ENCODE measurements at places on chromosomes 13 and 19.

GRCh38 chr19:38263689-38264485 lies 486 bp upstream of the SPINT2 start:
- peak; percentile 76 for DNase-seq

GRCh38 chr19:47273313-47274070 lies 1.2 kb upstream of the INAFM1 start:
- peak; percentile 94 for DNase-seq

- no peak for DNase-seq
Observed at GRCh38 chr13:109091249-109091648, 461.8 kb downstream of the MYO16 start.

GRCh38 chr13:21777166-21777565 lies 106.3 kb downstream of the FGF9 start:
- no peak for DNase-seq

DNA sequence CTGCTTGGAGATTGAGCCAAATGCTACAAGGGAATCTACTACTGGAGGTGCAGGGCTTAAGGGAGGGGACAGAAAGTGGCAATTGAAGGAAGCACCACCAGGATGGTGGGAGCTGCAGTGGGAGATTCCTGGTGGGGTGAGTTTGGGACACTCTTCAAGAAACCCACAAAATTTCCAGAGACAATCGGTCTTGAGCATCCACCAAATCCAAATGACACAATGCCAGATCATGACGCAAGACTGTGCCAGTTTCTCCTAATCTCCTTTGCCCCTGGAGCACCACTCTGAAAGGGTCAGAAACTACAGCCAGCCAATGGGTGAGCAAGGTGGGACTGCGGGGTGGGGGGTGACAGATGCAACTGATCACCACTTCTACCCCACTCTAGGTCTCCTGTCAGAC lies 78.7 kb downstream of the LRRC63 start:
- DNase-seq, result no peak

DNA sequence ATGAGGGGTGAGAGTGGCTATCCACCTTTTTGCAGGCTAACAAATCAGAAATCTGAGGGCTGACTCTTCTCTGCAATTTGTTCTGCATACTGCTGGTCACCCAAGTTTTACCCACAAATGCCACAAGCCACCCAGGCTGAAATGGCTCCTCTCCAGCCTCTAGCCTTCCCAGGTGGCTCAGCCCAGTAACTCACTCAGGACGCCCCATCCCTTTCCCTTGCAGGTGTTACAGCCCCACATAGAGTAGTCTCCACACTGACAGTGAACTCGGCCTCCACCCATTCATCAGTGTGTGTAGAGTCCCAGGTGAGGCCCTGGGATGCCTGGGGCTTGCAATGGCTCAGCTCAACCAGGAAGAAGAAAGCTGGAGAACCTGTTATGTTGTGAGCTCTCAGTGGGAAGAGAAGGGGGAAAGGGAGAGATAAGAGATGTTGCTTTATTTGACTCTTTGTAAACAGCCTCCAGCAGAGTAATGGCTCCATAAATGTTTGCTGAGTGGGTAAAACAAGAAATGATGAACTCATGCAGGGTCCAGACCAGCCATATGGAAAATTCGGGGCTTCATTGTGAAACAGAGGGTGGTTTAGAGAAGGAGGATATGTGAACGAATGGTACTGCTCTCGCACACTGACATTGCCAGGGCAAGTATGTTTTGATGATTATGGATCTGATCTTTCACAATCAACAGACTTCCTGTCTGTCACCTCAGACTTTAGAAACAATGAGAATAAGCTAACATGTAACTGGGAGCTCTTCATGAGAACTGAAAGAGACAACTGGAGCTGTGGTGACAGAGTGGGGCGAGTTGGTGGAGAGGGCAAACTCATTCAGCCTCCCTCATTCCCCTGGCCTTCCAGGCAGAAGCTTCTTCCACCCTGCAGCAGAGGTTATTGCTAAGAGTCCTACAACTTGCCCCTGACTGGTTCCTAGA lies 74.2 kb upstream of the RFC3 start:
- DNase-seq, result no peak

GRCh38 chr13:90443268-90443667 lies 904.2 kb upstream of the MIR17HG start:
- no peak for DNase-seq

DNA sequence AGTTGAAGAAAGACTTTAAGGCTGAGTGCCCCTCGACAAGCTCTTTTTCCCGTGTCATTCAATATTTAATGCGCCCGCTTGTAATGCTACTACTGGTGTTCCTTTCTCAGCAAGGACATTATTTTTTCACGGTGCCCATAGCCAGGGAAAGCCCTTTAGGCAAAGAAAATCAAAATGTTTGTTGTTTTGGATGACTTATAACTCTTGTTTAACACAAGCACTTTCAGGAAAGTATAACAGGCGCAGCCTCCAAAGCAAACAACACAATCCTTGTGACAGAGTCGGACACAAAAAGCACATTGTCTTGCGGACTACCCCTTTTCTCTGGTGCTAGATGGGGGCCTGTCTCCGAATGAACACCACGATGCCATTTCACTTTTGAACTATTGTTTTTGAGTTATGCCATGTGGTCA lies 12.4 kb downstream of the ZIC5 start:
- DNase-seq, result no peak

DNA sequence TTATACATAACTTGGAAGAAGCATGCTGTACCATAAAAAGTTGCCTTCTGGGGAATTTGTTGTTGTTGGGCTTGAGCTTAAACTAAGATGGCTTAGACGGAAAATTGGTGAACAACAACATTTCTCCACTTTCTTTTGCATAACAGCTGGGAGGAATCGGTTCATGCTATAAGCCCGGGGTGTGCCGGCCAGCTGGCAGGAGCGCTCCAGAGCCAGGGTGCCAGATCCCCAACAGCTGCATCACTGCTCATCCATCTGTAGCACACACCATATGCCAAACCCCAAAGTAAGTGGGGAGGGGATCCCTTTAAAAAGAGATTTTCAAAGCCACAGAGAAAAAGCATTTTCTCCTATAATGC lies 419.5 kb upstream of the ARGLU1 start:
- DNase-seq, result peak; percentile 35

- no peak for DNase-seq
Observed at GRCh38 chr13:90104764-90105163, 1242.7 kb upstream of the MIR17HG start.

- no peak for DNase-seq
Observed at GRCh38 chr13:44329909-44330545, 43.6 kb upstream of the SERP2 start.

DNA sequence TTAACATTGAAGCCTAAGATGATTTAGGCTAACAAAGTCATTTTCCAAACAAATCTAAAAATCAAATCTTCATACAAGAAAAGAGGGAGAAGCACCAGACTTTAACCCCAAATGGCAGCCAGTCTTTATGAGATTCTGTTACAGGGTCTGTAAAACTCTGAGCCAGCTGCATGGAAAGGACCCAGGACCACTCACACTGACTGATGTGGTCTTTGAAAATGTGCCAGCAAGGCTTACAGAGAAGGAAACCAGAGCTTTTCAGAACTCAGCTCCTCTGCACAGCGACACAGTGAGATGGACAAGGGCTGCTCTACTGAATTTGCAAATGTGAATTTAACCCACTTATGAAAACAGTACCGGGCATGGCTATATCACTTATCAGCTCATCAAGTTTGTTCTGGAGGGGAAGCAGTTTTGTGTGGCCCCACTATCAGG lies 98.8 kb upstream of the SERP2 start:
- DNase-seq, result peak; percentile 34

DNA sequence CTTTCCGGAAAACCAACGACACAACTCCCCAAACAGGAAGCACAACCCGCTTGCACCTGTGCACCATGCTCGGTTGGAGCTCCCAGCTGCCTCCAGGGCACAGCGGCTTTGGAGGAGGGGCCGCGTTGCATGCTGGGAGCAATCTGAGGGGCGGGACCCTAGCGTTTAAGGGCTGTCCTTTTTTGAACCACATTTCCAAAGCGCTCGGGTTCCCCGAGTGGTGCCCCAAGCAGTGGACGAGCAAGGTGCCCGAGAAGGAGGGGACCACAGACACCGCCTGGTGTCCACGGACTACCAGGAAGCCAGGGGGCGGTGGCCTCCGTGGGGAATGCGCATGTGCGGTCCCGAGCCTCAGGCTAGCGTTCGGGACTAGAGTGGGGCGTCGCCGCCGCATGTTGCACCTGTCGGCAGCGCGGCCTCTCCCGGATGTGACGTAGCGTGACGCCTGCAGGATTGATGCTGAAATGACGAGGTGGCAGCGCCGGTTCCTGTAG lies 11.9 kb upstream of the ZNF57 start:
- no peak for DNase-seq

- DNase-seq, result peak; percentile 71
Observed at GRCh38 chr19:12766051-12766521, 9.3 kb downstream of the HOOK2 start.

DNA sequence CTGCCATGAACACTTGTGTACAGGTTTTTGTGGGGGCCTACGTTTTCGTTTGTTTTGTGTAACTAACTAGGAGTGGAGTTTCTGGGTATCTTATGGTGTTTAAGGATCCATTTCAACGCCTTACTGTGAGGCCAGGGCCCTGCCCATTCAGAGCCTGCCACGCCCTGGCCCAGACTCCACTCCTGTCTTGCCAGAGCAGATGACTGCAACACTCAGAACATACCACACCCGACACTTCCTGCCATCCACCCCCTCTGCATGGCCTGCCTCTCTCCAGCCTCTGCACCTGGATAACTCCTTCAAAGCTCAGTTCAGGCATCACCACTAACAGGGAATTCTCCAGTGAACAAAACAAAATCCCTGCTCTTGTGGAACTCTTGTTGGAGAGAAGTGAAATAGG lies 43.2 kb downstream of the RGCC start:
- DNase-seq, result no peak

DNA sequence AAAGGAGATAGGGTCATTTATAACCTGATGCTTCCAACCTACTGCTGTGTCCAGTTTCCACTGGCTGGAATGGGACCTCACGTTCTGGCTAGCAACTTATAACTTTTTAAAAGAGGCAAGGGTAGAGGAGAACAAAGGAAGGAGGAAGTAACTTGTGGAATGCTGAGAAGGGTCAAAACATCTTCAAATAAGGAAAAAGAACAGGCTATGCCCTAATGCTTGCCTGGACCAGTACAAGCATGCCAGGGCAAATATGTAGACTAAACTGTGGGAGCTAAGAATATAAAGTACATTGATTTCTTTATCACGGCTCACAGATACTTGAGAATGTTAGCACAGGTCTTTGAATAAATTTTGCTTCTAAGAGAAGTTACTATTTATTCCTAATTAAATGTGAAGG lies 1.5 kb upstream of the ZNF561 start:
- no peak for DNase-seq

DNA sequence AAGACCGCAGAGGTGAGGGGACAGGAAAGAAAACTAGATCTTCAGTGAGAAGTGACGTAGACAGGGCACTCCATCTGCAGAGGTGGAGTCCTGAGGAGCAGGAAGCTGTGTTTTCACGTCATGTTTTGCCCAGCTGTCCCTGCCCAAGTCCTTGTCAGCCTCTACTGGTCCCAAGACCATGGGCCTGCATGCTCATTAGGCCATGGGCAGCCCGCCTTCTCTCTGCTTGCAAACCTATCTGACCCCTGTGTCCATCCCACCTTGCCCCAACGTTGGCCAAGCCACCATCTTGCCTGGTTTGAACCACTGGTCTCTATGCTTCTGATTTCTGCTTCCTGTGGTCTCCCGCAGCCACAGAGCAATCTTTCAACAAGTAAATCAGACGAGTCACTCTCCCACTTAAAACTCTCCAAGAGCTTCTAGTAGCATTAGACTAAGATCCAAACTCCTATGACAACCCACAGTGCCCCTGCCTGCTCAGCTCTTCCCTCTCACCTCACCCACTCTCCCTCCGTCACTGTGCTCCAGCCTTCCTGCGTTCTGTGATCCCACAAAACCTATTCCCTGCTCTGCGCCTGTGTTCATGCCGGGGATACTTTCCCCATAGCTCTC lies 18.6 kb upstream of the CCNE1 start:
- DNase-seq, result no peak

DNA sequence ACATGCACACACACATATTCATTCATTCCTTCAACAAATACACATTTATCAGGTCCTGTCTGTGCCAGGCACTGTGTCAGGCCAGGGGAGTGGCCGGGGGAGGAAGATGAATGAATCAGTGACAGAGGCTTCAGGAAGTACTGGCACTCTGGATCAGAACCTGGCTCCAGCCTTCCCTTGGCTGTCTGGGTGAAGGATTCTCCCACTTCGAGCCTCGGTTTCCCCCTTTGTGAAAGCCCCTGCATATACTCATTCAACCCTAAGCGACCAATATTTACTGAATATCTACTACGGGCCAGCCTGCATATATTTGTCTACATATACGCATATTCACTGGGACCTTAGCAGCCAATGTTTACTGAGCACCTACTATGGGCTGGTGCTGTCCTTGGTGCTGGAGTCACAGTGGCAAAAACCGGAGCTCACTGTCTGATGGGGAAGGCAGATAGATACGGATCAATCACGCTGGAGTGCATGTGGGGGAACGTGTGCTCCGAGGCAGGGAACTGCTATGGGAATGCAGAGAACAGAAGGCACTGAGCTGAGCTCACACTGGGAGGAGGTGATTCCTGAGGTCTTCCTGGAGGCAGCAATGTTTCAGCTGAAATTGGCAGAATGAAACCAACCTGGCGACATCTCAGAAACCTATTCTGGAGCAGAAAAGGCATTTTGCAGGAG lies 636 bp upstream of the ZNF579 start:
- no peak for DNase-seq

GRCh38 chr13:75798353-75799255 lies 162.5 kb downstream of the LMO7 start:
- no peak for DNase-seq

- DNase-seq, result peak; percentile 38
Observed at GRCh38 chr19:55160128-55160985, 2.8 kb upstream of the TNNI3 start.

GRCh38 chr13:102863590-102863989 lies 17.8 kb downstream of the ERCC5 start:
- DNase-seq, result no peak

- no peak for DNase-seq
Observed at GRCh38 chr19:16928351-16928750, 39.6 kb downstream of the F2RL3 start.

- DNase-seq, result no peak
Observed at GRCh38 chr13:44868397-44868796, 120.9 kb downstream of the NUFIP1 start.

GRCh38 chr19:55384131-55384919 lies at the start of gene TMEM238:
Gene TMEM238 (minus strand): TSS chr19:55384292. CDS start chr19:55384259, 33 bp downstream.
- DNase-seq, result no peak

GRCh38 chr13:72504131-72504841 lies 223.1 kb downstream of the MZT1 start:
- no peak for DNase-seq

GRCh38 chr13:94708031-94708859 lies 4.1 kb downstream of the SOX21 start:
- DNase-seq, result no peak

DNA sequence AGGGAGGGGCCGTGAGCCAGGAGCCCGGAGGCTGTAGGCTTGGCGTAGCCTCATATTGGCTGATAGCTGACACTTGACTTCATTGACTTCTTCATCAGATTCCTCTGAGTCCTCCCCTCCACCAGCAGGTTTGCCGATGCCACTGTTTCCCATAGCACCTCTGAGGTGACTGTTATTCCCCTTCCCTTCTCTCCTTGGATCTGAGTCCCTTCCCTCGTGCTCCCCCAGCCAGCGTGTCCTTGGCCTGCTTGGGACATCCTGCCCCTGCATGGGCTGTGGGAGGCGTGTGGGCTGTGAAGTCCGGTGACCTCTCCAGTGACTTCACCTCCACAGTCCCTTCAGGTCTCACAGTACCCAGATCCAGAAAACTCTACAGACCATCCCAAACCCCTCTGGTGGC lies 8.8 kb downstream of the PPP1R37 start:
- no peak for DNase-seq

Data from right lung (tissue), 10 donors.